ENCODE measurements at places on chromosomes 3 and 15.

- DNase-seq: no peak
These were observed 177.1 kb downstream of the CD47 start for GRCh38 chr3:107913701-107914100.

DNA sequence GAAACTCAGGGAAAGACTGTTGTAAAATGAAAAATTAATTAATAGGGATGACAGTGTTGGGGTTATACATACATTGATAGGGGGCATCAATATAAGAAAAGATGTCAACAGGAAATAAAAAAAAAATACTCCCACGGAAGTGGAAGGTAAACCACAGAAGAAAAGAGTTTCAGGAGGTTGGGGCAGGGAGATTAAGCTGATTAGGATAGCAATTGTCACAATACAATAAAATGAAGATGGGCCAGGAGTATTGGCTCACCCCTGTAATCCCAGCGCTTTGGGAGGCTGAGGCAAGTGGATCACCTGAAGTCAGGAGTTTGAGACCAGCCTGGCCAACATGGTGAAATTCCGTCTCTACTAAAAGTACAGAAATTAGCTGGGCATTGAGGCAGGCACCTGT is 536.1 kb downstream of the AGBL1 start:
- no peak for DNase-seq

GRCh38 chr3:100125161-100125938 is 11.0 kb upstream of the FILIP1L start:
- DNase-seq: no peak

- DNase-seq: no peak
These were observed 40.3 kb downstream of the UMPS start for GRCh38 chr3:124770336-124771082.

Measured in NCI-H748 treated with DMSO at 0.1 percent for 48 hours (cell line).